ENCODE measurements at places on chromosomes 2 and 18.

GRCh38 chr2:125037135-125037653 lies 1012.1 kb downstream of the CNTNAP5 start:
- DNase-seq, result no peak

- no peak for DNase-seq
Observed at GRCh38 chr2:70078384-70078783, 8.9 kb upstream of the PCBP1 start.

DNA sequence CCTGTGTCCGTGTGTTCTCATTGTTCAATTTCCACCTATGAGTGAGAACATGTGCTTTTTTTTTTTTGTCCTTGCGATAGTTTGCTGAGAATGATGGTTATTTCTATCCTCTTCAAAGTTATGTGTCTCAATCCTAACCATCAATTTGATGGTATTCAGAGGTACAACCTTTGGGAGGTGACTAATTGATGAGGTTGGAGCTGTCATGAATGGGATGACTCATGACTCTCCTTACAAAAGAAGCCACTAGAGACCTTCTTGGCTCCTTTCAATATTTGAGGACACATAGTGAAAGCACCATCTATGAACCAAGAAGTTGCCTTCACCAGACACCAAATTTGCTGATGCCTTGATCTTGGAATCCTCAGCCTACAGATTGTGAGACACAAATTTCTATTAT lies 677.1 kb upstream of the DDX18 start:
- DNase-seq, result no peak

DNA sequence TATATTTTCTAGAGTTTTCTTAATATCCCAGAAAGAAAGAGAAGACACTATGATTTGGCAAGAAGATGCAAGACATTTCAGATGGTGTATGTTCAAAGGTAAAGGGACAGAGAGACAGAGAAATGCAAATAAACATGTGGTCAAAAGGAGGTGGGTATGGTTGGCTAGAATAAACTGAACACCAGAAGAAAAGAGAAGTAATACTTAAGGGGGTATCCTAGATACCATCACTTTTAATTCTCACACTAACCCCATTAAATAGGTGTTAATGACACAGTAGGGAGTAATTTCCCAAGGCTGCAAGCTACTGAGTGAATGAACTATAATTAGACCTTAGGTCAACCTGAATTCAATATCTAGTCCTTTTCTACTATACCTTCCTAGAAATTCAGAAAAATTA lies 111.2 kb upstream of the CD226 start:
- DNase-seq, result no peak

DNA sequence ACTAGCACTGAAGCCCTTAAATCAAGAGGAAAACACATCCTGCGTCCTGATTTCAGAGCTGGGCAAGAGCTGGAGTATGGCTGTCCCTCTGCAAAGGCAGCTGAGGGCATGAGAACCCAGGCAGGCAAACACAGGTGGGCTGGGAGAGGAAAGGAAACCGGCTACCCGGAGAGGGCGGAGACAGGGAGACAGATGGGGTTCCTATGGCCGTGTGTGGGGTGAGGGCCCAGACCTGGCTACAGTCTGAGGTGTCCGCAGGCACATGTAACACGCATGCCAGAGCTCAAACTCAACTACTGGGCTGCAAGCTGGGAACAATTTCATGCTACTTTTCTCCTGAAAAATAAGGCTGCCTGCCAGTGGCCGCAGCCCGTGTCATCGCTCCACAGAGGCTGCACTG lies 2.7 kb downstream of the COPS9 start:
- no peak for DNase-seq

- DNase-seq, result no peak
Observed at GRCh38 chr2:218081063-218081462, 12.0 kb downstream of the RUFY4 start.

DNA sequence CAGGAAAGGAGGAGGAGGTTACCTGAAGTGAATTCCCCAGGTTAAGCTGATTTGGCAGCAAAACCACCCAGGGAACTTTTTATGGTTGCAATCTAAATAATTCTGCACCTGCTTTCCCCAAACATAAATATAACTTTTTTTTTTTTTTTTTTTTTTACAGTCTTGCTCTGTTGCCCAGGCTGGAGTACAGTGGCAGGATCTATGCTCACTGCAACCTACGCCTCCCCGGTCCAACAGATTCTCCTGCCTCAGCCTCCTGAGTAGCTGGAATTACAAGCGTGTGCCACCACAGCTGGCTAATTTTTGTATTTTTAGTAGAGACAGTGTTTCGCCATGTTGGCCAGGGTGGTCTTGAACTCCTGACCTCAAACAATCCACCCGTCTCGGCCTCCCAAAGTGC lies 16.1 kb upstream of the PPP1CB start:
- no peak for DNase-seq

- no peak for DNase-seq
Observed at GRCh38 chr2:65103013-65103715, 26.7 kb downstream of the RAB1A start.

GRCh38 chr2:231300020-231300721 lies 95.3 kb upstream of the B3GNT7 start:
- no peak for DNase-seq

DNA sequence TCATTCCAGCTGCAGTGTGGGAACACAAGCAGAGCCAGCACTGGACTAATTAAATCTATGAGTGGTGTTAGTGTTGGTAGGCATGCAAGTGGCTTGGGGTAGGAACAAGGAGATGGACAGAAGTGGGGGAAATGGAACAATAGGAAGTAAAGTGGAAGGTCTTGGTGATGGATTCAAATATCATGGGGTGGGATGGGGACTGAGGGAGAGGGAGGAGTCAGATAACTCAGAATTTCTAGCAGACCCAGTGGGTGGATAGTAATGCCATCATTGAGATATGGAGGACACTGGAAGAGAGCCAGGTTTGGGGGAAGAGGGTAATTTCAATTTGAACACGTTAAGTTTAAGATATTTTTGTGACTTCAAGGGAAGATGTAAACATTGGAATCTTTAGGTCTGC lies 2.9 kb upstream of the LNPK start:
- DNase-seq, result no peak

DNA sequence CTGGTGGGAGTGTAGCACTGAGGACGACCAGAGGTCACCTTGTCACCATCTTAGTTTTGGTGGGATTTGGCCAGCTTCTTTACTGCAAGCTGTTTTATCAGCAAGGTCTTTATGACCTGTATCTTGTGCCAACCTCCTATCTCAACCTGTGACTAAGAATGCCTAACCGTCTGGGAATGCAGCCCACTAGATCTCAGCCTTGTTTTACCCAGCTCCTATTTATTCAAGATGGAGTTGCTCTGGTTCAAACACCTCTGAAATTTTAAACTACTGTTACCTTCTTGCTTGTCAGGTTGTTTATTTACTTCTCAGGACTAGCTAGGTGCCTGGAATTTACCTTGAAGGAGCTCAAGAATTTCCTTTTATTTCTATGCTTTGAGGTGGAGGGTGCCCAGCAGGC lies 9.5 kb upstream of the KCNG3 start:
- no peak for DNase-seq

DNA sequence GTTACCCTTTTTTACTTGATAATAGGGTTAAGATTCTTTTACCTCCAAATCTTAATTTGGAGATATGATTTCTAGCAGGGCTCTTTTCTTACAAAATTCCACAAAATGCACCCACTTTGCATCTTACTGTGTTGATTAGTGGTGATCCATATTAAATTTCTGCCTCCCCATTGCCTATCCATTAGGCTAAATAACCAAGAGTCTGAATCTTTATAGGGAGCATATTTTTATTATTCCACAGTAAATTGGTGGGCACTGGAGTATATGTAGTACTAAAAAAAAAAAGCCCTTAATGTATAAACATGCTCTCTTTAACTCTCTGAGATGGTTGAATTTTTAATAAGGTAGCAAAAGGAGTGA lies 8.1 kb upstream of the TXNDC2 start:
- no peak for DNase-seq

DNA sequence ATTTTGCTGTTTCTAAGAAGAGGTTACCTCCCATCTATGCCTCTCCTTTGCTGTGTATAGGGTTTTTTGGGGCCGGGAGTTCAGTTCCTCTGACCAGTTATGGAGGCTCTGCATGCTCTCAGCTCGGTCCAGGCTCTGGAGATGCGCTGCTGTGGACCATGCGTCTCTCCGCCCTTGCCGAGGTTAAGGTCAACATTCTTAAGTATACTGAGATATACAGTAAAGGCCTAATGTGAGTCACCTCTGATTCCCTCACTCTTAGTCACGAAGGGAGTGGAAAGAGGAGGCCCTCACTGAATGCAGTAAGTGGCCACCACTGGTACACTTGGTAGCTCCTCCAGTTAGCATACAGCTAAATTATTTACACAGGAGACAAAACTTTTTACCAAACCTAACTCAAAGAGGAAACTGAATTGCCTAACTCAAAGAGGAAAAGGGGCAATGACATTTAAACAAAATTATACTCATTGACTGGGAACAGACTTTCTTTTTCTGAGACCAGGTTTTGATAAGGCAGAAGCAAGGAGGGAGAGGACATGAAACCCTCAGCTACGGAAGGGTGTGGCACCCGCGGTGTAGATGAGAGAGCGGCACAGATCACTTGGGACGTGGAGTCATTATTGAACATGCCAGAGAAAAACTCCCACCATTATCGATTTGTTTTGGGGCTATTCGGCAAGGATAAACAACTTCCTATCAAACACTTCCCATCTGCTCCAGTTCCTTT lies 98.7 kb downstream of the COPS8 start:
- no peak for DNase-seq

GRCh38 chr2:133456156-133456555 lies 112.1 kb downstream of the NCKAP5 start:
- DNase-seq, result no peak

DNA sequence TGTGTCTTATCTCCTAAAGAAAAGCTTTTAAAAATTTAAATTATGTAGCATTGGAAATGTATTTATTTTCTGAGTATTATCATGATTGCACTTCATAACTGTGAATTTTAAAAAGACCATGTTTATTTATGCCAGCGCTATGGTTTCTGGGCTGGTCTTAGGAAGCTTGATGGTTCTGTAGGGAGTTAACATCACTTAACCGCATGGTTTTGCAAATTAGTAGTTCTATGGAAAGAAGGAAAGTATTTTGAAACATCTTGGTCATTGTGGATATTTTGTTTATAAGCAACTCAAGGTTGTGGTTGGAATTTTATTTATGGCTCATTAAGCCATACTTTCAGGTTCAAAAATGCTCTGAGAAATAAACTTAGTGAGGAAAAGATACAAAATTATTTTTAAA lies 549.4 kb downstream of the STK39 start:
- no peak for DNase-seq

DNA sequence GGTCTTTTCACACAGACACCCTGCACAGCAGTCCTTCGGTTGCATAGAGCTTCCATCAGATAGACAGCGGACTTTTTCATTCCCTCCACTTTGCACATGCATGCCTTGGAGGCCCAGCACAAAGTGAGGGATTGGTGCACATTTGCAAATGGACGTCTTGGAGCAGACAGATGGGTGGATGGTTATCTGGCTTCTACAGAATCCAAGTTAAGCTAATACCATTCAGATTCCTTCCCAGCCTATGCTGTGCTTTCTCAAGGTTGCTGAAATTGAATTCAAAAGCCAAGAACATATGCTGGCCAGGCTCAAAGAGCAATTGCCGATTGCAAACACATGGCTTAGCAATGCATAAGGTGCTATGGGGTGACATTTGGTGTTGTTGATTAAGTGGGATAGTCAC lies 186.4 kb downstream of the VAPA start:
- DNase-seq, result no peak

DNA sequence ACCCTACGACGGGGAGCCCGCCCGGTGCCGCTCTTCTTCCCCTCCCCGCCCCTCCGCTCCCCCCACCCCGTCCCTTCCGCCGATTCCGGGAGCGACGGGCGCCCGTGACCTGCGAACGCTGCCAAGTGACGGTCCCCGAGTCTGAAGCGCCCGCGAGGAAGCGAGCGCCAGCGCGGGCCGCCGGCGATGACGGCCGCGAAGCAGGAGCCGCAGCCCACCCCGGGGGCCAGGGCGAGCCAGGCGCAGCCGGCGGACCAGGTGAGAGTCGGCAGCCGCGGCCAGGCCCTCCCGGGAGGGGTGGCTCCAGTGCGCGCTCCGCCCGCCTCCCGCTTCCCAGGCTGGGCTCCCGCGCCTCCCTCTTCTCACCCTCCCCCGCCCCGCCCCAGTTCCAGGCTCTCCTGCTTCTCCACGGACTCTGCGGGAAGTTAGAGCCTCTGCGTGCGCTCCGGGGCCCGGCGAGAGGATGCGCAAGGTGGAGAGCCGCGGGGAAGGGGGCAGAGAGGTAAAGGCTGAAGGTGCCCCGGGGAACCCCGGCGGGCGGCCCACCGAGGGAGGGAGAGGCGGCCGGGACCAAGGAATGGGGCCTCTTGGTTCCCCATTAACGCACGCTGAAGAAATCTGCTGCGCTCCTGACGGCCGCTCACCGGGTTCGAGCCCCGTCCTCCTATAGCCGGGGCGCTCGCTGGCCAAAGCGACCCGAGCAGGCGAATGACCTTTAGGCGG lies 719.5 kb downstream of the DPP10 start:
- no peak for DNase-seq

DNA sequence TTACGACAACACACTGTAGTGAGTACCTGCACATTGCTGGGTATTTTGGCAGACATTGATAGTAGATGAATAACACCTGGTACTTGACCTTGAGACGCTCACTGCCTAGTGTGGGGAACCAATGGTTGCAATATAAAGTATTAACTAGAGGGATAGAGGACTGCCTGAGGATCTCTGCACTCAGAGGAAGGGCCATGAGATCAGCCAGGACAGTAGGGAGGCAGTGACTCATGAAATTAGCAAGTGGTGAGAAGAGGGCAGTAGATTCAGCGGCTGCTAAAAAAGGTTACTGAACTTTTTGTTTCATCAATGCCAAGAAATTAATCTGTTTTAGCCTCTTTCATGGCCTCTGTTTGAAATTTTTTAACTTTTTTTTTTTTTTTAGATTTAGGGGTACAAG lies 250.8 kb upstream of the TCF4 start:
- no peak for DNase-seq

DNA sequence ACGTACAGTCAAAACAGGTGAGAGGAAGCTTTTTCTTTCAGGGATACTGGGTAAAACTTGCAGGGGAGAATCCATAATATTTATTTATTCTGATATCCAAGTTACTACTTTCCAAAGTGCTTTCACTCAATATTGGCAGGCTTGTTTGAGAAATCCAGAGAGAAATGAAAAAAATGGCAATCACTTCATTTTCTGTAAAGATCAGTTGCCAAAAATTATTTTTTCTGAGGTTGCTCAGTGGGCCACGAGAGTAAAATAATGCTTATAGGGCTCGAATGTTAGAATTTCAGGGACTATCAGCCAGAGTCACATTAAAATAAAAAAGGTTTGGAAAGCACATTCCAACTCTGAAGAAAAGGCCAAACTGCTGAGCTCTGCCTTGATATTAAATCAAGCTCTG lies 324.6 kb upstream of the RND3 start:
- no peak for DNase-seq
